ENCODE measurements at places on chromosomes 11 and 22. TPM values are rescaled to one million over a fixed set of nuclear protein-coding genes. Genes with fewer than 3 reads are reported as not detected.

ACRV1 gene
- total RNA-seq = not detected

OTOG gene
- not detected for total RNA-seq

MUC2 gene
- not detected for total RNA-seq

NFRKB gene
- total RNA-seq = 9.1 TPM

KDM4E gene
- not detected for total RNA-seq

MS4A3 gene
- total RNA-seq = not detected

DBX1 gene
- total RNA-seq = not detected

CCDC73 gene
- total RNA-seq = not detected

SREBF2 gene
- total RNA-seq = 111 TPM
